ENCODE measurements at places on chromosomes 1 and 21.

- no peak for DNase-seq
These were observed 66.0 kb upstream of the LAPTM5 start for GRCh38 chr1:30823627-30823968.

GRCh38 chr1:59819566-59820438, 5.1 kb downstream of the HOOK1 start:
- DNase-seq = no peak

DNA sequence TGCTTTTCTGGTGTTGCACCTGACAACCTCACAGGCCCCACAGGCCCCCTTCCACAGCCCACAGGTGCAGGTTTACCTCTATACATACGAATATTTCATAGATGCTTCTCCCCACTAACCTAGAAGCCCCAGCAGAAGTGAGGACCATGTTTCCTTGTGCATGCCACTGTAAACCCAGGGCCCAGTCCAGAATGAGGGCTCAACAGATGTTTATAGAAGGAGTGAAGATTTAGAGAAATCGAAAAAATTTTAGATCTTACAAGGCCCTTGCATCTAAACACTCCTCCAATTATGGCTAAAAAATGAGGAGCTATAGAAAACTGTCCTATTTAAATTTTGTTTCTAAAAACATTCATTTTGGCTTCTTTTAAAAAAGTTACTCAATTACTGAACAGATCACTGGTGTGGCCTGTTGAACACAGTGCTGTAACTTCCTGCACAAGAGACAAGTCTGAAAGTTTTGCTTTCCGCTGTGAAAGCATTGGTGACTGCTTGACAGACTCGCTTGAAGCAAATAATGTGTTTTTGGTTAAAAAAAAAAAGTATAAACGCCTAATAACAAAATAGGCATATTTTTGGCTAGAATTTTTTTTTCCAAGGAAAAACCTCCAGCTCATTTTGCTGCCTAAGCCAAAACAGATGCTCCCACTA, 1.2 kb downstream of the ABCB10 start:
- peak; percentile 41 for DNase-seq

DNA sequence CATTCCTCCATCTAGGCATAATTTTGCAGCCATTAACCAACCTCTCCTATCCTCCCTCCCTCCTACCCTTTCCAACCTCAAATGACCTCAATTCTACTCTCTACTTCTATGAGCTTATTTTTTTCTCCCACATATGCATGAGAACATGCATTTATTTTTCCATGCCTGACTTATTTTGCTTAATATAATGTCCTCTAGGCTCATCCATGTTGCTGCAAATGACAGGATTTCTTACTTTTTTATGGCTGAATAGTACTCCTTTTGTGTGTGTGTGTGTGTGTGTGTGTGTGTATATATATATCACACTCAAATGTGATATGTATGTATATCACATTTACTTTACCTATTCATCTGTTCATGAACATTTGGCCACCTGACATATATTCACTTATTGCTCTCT, 339.4 kb downstream of the SIPA1L2 start:
- no peak for DNase-seq

GRCh38 chr1:186144505-186144904, 230.5 kb downstream of the TPR start:
- no peak for DNase-seq

DNA sequence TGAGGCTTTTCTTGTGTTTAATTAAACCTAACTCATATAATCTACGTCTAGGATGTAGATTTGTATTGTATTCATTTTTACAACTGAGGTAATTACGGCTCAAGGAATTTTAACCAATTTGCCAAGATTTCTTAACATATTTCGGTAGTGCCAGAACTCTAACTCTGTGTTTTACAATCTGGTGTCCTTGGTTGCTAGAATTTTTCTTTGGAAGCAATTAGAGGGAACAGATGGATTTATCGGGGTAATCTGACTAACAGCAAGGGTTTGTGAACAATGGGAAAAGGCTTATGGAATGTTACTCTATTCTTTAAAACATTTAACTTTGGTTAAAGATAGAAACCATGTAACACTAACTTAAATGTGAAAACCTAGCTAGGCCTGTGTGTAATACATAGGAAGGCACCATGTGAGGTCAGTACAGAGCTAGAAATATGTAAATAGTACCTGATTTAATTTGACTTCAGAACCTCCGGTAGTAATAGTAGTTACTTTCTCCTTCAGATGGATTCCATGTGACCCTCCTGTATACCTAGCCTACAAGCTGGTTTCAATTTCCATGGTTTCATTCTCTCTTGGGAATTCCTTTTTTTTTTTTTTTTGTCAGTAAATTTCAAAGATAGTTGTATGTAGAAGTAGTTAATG, 1.2 kb downstream of the MTF2 start:
- DNase-seq = peak; percentile 89

Data from Kasumi-1 (cell line).